ENCODE measurements at places on chromosomes 12 and 14.

- DNase-seq: no peak
These were observed 45.8 kb downstream of the NEUROD4 start for GRCh38 chr12:55065535-55065934.

- DNase-seq: no peak
These were observed 148.3 kb downstream of the TBX5 start for GRCh38 chr12:114257687-114258086.

GRCh38 chr14:33587791-33588190 lies 363.1 kb downstream of the EGLN3 start:
- DNase-seq: no peak

- DNase-seq: no peak
These were observed 22.6 kb downstream of the TCTN1 start for GRCh38 chr12:110636516-110636915.

DNA sequence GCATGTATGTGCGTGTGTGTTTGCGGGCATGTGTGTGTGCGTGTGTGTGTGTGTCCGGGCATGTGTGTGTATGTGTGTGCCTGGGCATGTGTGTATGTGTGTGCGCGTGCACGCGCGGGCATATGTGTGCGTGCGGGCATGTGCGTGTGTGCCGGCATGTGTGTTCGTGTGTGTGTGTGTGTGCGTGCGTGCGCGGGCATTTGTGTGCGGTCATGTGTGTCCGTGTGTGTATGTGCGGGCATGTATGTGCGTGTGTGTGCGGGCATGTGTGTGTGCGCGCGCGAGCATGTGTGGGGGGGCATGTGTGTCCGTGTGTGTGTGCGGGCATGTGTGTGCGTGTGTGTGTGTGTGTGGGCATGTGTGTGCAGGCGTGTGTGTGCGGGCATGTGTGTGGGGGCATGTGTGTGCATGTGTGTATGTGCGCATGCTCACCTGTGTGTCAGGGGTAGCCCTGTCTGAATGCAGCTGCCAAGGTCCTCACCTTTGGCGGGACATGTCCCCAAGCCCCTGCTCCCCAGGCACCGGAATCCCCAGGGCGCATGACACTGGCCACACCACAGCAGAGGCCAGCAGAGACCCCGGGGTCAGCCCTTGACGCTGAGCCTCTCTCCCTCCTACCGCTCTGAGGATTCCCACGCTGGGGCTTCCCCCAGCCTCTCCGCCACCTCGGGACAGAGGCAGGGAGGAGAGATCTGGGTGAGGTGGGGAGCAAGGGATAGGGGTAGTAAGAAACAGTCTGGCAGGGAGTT lies 109.5 kb upstream of the NCOR2 start:
- DNase-seq: no peak

GRCh38 chr14:71803539-71804260 lies 128.5 kb upstream of the RGS6 start:
- no peak for DNase-seq

DNA sequence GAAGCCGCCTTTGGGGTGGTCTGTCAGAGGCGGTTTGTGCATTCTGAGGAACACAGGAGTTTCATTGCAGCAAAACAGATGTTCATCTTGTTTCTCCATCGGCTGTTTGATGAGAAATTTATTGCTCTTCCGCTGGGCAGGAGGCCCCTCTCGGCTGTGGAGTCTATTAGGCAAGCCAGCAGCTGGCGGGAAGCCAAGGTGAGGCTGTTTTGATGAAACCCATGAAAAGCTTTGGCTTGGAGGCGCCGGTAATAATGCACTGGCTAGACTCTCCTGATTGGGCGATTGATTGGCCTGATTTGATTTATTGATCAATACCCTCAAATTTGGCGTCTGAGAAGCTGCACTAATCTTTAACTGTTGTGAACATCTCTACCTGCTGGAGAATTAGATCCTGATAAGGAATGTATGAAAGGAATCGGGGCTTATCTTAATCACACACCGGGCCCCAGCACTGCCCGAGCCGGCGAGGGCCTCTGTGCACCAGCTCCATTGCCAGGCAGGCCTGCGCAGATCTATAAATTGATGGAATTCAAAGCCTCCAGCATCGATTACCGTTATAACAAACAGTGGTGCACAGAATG lies 187.7 kb downstream of the PHETA1 start:
- no peak for DNase-seq

- no peak for DNase-seq
These were observed 404.9 kb upstream of the TMPO start for GRCh38 chr12:98110536-98110935.

DNA sequence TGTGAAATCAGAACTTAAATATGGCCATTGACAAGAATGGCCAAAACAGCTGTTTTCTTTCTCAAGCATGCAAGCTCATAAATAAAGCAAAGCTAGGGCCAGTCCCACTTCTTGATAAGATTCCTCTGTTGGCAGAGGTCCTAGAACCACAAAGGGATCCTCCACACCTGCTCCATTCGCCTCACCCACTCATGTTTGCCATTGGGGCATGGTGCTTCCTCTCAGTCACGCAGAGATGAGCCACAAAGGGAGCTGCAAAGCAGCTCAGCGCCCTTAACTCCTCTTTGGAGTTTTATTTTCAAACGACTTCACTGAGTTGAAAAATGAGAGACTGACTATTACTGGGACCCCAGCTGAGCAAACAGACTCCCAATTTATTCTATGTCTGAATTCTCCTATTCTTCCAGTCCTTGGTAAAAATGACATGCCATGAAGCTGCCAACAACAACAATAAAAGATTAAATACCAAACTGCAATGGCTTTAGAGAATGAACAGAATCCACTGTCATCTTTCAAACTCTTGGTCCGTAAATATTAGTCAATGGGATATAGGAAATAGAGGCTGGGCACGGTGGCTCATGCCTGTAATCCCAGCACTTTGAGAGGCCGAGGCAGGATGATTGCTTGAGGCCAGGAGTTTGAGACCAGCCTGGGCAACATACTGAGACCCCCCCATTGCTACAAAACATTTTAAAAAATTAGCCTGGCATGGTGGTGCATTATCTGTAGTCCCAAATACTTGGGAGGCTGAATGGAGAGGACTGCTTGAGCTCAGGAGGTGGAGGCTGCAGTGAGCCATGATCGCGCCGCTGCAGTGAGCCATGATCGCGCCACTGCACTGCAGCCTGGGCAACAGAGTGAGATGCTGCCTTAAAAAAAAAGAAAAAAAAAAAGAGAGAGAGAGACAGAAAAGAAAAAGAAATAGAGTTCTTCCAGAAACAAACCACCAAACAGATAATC lies 16.4 kb downstream of the MANSC1 start:
- DNase-seq: no peak

DNA sequence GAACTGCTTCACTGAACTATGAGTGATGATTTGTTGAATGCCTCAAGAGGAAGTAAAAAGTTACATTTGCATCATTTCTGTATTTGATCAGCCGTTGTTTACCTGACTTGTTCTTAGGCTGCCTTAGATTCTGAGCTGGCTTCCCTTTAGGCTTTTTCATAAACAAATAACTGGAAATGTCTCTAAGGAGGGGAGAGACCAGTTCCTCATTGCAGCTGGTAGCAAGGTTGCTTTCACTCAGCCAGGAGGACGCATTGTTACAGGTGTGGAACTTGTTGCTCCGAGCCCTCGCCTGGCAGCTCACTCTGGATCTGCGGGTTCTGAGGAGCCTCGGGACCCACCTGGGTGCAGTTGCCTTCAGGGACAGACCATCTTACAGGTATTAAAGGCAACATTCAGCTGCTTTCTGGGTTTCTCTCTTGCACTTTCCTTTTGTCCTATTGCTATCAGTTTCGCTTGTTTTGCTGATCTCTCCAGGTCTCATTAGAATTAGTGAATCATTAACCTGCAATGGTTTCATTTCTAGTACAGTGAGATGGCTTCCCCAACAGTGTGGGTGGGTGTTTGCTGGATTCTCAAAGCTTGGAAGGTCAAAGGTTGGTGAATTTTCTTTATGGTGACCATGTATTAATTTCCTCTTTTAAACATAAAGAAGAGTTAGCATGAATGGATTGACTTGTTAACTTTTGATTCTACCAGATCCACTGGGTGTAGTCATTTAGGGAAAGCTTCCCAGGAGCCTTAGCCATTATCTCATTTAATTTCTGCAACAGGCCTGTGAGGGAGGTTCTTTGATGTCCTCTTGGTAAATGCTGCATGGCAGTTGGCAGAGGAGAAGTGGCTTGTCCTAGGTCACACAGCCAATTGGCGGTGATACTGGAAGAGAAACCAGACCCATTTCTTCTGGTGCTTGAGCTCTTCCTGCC lies at the start of gene PLEKHG7:
PLEKHG7 (plus strand) TSS at position 236 of the 926 bp plus-strand sequence. CDS start 3,643 bp downstream, outside the sequence.
- no peak for DNase-seq

DNA sequence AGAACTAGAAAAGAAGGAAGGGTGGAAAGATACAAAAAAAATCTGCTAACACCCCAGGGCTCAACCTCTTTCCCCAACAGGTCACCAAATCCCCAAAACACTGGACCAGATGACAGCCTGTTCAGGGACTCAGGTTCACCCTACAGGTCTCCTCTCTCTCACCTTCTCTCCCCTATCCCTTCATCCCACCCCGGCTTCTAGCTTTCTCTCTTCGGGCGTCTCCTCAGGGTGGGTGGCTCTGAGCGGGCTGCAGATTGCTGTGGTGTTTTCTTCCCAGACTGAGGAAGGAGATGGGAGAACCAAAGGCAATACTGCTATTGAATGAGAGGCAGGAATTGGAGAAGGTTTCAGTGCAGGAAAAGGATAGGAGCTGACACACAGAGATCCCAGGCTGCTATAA lies 39.3 kb downstream of the ANO2 start:
- no peak for DNase-seq

- no peak for DNase-seq
These were observed 53.6 kb upstream of the CD163 start for GRCh38 chr12:7557227-7557626.

DNA sequence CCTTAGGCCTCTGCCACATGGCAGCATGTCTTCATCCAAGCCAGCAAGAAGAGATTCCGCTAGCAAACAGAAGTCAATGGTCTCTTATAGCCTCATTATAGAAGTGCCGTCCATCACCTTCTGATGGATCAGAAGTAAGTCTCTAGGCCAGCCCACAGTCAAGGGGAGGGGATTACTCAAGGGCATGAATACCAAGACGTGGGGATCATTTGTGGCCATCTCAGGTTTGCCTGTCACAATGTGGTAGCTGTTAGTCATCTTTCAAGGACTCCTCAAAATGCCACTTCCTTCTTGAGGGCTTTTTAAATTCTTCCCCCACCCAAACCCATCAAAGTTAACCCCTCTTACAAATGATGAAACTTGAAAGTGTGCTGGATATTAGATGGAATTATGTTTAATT lies 8.1 kb upstream of the ADCY6 start:
- DNase-seq: no peak

DNA sequence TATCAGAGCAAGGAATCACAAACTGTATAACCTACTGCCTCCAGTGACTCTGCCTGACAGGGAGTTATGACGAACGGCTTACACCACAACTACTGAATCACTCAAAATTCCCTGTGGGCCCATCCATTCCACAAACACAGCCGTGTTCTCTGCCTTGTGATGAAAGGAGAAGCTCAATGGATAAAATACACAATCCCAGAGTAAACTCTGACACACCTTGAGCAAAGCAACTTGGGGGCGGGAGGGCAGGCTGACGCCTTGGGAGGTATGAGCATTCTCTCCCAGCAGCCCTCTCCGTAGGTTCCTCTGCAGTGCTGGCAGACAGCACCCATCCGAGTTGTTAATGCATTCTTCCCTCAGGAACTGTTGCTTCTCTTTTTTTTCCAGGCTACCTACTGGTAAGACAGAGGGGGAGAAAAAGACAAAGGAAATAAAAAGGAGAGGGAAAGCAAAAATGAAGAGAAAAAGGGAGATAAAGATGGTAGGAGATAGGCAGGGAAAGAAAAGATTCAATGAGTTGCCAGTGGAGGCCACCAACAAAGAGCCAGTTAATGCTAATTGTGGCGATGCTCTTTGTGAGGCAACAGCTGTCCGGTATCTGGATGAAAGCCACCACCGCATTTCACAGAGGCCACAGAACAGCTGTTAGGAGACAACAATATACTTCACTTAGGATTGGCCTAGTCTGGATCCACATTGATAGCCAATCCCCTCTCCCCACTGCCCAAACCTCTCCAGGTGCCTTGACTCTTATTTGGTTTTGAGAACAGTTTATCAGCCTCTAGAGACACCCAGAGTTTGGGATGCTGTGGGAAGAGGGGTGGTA lies 4.7 kb upstream of the DIO2 start:
- no peak for DNase-seq

DNA sequence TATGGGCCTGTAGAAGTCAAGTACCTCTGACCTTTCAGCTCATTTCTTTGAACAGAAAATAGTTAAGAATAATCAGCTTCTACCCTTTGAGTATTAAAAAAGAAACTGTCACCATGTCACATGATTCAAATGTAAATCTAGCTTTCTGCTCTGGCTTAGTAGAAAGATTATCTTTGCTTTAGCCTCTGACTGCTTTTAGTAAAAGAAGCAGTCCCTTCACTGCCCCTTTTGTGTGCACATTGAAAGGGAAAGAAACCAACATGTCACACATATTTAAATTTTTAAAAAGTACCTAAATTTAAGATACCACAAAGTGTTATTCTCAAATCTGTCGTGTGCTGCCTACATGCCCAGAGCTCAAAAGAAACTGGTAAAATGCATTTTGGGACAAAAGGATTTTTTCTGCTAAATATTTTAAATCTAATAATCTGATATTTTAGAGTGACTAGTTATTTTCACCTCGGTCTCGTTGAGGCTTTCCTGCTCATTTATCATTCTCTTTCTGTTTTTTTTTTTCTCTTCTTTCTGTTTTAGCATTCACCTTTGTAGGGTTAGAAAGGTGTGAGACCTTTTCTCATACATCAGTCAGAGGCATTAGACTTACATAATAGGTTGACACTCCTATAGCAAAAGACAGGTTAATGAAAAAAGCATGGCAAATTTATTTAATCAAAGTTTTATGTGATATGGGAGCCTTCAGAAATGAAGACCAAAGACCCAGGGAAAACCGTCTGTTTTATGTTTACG lies 41.3 kb downstream of the SLC16A7 start:
- DNase-seq: no peak

- DNase-seq: no peak
These were observed 173.0 kb downstream of the MYRFL start for GRCh38 chr12:69998011-69998410.

DNA sequence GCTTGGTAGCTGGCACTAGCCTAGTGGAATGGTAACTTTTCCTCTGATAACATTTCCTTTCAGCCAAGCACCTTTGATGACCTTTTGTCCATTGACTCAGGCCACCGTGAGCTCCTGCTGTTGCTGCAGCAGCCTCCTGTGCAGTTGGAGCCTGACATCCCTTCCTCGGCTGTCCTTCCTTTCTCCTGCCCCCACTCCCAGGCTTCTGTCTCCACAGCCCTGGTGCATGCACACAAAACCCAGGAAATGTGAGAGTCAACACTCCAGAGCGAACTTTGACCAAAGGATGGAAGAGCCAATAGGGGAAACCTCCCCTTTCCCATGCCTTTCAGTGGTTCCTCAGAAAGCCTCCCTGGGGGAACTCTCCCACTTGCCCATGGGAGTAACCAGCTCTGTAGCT lies 115.0 kb downstream of the TMEM260 start:
- DNase-seq: no peak

GRCh38 chr12:124695861-124696260 lies 128.4 kb upstream of the NCOR2 start:
- DNase-seq: no peak

DNA sequence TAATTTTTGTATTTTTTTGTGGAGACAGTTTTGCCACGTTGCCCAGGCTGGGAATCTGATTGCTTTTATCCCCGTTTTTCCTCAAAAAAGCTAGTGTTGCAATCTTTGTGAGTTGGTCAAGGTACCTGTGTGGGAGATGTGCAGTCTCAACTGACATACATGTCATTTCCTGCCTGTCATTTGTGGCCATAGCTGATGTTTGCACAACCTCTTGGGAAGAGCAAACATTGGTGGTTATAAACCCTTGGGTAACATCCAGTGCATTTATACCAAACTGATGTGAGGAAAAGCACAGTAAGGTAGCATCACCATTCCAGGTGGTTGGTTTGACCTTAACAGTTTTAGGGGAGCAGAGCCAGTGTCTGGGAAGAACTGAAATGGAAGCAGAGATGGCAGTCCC lies 54.7 kb downstream of the ATG14 start:
- DNase-seq: no peak

Data from WERI-Rb-1 (cell line).